Left renal pelvis (tissue), 4 donors: ENCODE measurements at places on chromosomes 1 and 21. TPM values are rescaled to one million over a fixed set of nuclear protein-coding genes. Genes with fewer than 3 reads are reported as not detected.

Gene RPRD2
- 49.6 TPM for polyA plus RNA-seq

Gene PDZK1
- 169 TPM for polyA plus RNA-seq

DNA sequence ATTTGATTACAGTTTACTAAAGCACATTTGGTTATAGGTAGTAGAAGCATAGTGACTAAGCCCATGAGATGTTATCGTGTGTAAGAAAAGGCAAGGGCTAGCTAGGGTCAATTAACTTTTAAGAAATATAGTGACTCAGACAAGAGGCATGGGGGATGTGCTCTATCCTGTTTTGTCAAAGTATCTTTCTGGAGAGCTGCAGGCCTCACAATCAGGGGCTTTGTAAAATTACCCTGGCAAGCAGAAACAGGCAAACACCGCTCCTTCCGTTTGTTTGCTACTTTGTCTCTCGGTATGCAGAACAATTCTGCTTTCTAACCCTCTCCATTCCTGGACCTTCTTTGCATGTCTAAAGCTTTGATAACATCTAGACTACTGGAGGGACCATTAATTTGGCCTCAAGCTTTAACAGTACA, 26.1 kb upstream of the ZNF697 start:
- DNase-seq: no peak

DNA sequence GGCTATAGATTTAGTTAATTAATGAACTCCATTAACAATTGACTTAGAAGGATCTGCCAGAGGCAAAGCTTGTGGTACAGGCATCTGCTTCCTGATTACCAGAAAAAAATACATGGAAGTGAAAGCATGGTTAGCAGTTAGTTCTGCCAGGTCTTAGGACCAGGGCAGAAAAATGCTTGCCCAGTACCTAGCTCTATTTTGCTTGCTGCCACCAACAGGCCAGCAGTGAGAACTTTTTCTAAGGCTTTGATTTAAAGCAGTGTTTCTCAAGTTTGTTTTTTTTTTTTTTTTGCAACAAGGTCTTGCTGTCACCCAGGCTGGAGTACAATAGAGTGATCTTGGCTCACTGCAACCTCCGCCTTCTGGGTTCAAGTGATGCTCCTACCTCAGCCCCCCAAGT, 16.4 kb upstream of the MTF1 start:
- DNase-seq: no peak
